ENCODE measurements at places on chromosomes 13 and 19. TPM values are rescaled to one million over a fixed set of nuclear protein-coding genes. Genes with fewer than 3 reads are reported as not detected.
A peak's percentile ranks its signal among the peaks of the same experiment; 100 is the strongest.

- DNase-seq: no peak
Measured at GRCh38 chr19:45578861-45579260, 5.7 kb downstream of the OPA3 start.

The ZSCAN1 gene
- total RNA-seq: not detected

The SHISA7 gene
- total RNA-seq: not detected

DNA sequence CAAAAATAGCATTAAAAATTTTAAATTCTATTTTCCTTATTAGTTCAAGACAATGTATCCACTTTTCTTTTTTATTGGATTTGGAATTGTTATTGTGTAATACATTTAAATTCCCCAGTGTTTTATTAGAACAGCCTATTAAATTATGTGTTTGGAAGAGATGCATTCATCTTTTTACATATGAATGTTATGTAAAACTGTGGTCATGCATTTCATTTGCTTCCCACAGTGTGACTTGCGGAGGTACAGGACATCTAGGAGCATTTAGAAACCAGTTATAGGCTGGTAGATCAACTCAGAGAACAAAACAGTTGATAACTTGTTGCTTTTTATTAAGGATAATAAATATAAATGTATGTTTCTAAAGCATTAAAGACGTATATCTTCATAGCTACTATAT is 335.5 kb upstream of the TMTC4 start:
- DNase-seq: no peak

- no peak for DNase-seq
Measured at GRCh38 chr19:24098359-24098758, 11.4 kb downstream of the ZNF254 start.

GRCh38 chr13:56102641-56103040 is 1038.1 kb upstream of the PRR20A start:
- no peak for DNase-seq

The ANKLE1 gene
- 0.30 TPM for total RNA-seq

DNA sequence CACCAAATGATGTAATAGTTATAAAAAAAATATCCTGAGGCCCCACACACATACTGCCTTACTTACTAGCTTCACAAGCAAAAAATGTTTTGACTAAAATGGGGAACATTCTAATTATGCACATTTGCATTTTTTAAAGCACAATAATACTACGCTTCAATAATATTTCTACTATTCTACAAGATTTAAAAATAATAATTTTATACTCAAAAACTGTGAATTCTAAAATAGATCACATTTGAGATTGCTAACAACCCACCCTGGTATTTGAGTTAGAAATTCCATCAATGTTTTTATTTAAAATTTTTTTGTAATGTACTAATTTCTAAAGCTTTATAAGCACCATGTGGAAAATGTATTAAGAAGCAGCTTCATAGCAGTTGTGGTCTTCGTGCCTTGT is 24.2 kb downstream of the CCDC169 start:
- no peak for DNase-seq

DNA sequence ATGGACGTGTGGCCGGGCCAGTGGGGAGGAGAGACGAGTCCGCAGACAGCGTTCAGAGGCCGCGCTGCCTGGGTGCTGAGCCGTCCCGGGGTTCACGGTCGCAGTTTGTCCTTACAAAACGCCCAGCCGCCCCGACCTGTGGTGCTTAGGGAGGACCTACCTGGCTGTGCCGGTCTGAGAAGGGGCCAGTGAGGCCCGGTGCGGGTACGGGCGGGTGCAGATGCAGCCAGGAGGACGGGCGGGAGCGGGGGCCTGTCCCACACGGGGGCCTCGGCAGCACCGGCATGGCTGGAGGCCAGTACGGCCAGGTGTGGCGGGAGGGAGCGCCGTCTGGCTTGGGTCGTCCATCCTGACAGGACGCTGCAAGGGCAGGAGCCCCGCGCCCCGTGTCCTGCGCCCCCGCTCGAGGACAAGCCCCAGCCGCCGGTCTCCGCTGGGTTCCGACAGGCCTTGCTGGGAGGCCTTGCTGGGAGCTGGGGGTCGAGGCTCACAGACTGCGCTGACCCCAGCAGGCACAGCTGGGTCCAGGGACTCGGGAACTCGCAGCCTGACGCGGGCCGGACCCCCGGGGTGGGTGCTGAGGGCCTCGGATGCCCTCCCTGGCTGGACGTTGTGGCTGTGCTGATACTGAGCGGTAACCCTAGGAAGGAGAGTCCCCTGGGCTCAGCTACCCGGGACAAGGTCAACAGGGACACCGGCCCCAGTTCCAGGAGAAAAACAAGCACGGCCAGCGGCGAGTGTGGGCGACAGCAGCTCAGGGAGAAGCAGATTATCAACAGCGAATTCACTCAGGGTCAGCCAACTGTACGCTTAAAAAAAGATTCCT is 5.3 kb upstream of the PROZ start:
- DNase-seq: peak; percentile 80

DNA sequence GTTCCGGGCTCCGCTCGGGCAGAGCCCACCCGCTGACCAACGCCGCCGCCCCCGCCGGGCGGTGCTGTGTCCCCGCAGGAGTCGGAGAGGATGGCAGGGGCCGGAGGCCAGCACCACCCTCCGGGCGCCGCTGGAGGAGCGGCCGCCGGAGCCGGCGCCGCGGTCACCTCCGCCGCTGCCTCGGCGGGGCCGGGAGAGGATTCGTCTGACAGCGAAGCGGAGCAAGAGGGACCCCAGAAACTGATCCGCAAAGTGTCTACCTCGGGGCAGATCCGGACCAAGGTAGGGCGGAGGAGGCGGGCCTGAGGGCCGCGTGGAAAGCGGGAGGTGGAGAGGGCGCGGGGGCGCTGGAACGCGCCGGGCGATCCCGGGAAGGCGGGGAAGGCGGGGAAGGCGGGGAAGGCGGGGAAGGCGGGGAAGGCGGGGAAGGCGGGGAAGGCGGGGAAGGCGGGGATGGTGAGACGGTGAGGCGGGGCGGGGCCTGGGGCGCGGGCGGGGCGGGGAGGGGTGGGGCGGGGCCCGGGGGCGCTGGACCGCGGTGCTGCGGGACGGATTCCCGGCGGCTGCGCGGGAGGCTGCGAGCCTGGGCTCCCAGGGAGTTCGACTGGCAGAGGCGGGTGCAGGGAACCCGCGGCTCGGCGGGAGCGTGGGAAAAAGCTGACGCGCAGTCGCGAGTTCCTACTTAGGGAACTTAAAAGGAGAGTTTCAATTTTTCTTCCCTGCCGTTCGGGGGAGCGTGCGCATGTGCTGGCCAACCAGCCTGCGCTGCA is 421 bp downstream of the DGKH start:
- DNase-seq: peak; percentile 94

DNA sequence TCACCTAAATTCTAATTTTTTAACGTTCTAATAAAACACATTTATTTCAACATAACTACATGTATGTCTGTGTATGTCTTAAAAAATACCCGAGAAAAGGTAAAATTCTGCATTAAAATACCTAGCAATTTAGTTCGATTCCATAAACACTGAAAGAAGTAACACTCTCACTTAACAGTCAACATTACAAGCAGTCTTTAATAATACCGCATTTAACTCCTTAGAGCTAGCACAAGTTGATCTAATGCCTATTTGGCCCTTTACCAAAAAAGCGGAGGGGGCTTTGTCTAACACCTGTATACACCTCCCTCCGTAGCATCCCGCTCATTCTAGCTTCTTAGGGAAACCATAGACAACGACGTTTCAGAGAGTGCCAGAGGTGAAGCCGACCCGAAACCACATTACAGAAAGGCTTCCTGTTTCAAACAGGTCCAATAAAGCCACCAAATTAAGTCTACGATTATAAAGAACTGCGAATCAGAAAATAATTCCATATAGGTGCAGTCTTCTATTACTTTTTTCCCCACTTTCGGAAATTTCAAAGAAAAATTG is 1.2 kb downstream of the SPART start:
- no peak for DNase-seq

The F10 gene
- total RNA-seq: 13.7 TPM

DNA sequence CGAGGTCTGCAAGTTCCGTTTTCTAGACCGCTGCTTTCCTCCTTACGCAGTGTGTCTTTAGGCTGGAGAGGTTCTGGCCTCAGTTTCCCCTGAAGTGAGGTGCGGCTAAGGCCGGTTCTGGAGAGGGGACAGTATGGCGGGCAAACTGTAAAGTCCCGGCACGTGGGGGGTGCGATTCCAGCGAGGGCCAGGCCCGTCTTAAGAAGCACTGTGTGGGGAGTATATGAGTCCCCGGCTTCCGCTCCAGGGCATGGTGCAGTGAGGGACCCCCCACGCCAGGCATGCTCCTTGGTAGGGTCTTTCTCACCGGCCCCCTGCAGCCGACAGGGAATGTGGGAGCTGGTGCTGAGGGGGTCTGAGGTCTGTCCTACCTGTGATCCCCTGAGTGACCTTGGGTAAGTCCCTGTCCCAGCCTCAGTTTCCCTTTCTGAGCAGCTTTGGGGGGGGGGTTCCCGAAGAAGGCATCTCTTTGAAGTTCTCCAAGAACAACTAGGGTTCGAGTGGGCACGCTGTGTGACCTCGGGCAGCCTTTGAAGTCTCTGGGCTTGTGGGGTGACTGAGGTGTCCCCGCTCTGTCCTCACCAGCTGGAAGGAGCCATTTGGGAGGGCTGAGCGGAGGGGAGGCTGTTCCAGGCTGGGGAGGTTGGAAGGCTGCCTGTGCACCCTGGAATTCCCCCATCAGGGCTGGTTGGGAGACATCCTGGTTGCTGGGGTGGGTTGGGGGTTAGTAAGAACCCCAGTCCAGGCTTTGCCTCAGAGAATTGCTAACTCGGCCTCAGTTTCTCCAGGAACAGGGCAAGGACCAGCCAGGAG is 1.5 kb downstream of the NFIC start:
- no peak for DNase-seq

GRCh38 chr13:78659450-78659730 is 435 bp upstream of the OBI1 start:
- no peak for DNase-seq

- DNase-seq: no peak
Measured at GRCh38 chr19:16040642-16041041, 35.7 kb upstream of the TPM4 start.

DNA sequence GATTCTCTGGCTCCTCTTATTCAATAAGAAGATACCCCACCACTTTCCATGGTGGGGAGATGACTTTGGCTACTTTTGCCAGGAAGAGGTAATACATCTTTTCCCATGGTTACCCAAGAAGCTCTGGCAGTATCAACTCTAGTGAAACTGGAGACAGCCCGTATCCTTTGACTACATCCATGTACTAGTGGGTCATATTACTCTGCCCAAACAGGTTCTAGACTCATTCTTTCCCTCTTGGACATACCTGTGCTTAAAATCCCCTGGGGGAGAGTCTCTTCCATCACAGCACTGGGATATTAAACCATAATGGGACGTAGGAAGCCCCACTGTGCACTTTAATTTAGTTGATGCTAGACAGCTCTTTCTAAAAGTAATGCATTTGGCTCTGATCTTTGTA is 144.7 kb upstream of the KLF12 start:
- no peak for DNase-seq

DNA sequence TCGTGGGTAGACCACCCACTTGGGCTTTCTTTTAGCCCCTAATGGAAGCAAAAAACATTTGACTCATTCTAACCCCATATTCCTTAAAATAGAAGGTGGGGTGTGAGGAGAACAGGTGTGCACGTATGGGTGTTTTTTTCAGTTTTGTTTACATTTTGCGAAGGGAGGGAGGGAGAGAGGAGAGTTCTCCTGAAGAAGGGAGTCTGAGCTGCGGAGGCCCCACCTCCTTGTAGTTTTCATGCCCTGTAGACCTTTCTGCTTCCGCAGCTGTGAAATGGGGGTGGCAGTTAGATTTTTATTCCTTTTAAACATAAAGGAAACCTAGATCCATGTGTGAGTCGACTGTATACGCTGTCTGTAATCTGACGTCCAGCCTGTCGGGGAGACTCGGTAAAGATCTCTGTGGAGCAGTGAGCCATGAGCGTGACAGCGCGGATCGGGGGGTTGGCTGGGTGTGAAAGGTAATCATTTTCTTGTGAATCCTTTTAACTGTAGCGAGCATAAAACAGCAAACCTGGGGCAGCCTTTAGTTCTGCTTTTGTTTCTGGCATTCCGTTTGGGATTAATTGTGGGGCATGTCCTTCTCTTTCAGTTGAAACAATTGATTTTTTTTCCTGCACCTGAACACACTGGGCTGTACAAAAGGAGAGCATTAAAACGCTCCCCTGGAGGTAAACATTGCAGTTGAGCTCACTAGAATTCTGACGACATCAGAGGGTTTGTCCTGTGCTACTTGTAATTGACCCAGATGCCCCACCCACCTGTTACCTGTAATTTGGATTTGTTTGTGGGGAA is 2.3 kb downstream of the UPF1 start:
- DNase-seq: no peak

- DNase-seq: no peak
Measured at GRCh38 chr13:33763021-33763420, 54.9 kb upstream of the RFC3 start.

DNA sequence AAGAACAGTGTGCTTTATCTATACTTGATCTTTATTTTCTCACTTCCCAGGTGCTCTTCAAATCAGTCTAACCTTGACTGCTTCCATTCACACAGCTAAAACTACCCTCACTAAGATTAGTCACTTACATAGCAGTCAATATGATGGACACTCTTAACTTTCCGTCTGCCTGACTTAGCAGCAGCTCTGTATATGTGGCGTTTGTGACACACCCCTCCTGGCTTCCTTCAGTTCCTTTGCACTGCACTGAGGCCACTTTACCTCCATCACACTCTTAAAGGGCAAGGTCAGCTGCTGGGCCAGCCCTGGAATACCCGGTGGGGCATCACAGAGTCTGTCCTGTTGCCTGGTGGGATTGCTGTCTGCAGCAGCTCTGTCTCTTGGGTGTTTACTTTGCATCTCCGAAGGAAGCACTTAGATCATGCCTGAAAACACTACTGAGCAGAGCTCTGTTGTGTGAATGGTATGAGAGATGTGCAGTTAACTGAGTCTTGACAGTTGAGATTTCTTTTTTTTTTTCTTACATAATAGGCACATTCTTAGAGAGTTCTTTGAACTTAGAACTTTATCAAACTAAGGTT is 35.6 kb upstream of the IL17D start:
- DNase-seq: no peak

The FGF22 gene
- total RNA-seq: not detected

GRCh38 chr19:13404236-13404635 is 102.0 kb downstream of the CACNA1A start:
- DNase-seq: no peak

The ZNF491 gene
- 1.8 TPM for total RNA-seq

The FFAR2 gene
- 0.97 TPM for total RNA-seq

The TUBA3C gene
- total RNA-seq: not detected

GRCh38 chr19:18526316-18526715 is 4.4 kb upstream of the ELL start:
- no peak for DNase-seq

DNA sequence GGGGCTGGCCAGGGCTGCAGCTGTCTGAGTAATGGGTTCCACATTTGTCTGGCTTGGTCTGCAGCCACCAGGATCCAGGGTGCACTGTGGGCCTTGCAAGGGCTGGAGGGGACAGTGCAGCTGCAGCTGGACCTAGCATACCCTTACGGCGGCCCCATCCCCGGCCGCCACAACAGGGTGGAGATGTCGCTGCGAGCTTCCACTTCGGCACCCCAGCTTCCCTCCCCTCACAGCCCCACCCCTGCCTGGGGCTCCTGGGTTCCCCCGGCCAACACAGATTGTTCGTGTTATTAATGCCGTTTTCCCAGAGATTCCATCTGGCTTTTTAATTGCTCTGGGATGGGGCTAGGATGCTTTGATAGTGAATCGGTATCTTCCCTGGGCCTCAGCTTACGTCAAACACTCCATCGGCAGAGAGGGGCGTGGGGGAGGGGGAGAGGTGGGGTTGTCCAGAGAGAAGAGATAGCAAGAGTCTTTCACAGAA is 5.8 kb downstream of the CEBPA start:
- DNase-seq: peak; percentile 67

The DYRK1B gene
- 31.2 TPM for total RNA-seq

The ZNF729 gene
- total RNA-seq: not detected

GRCh38 chr13:113001241-113002140 is 32.5 kb downstream of the MCF2L start:
- DNase-seq: no peak

Data from cardiac septum (tissue), 1 donor.